ENCODE measurements at places on chromosomes 7 and 10.
A peak's percentile ranks its signal among the peaks of the same experiment; 100 is the strongest.

DNA sequence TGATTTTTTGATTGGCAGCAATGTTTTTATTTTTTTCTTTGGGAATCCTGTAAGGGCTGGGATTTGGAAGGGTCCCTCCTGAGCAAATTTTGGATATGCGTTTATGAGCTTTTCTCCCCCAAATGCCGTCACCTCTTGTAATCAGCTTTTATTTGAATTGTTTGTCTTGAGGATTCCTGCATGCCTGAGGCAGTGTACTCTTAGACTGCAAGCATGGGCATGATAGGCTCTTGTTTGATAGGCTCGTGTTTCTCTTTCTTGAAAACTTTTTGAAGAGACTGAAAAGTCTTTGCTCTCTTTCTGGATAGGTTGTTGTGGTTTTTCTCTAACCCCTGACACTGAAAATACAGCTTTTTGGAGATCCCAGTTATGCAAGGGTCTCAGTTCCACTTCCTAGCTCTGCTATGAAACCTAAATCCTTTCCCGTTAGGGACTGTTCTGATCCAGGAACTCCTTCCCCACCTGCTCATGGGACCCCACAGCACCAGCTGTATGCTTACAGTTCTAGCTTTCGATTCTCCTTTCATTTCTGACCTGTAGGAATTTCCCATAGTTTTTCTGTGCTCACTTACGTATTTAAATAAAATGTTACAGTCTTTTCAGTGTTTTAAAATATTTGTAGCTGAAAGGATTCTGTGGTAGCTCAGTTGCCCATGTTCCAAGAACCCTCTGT, 17.2 kb downstream of the TSPAN13 start:
- DNase-seq = no peak

GRCh38 chr7:98629001-98629431, 11.9 kb downstream of the NPTX2 start:
- DNase-seq = no peak

DNA sequence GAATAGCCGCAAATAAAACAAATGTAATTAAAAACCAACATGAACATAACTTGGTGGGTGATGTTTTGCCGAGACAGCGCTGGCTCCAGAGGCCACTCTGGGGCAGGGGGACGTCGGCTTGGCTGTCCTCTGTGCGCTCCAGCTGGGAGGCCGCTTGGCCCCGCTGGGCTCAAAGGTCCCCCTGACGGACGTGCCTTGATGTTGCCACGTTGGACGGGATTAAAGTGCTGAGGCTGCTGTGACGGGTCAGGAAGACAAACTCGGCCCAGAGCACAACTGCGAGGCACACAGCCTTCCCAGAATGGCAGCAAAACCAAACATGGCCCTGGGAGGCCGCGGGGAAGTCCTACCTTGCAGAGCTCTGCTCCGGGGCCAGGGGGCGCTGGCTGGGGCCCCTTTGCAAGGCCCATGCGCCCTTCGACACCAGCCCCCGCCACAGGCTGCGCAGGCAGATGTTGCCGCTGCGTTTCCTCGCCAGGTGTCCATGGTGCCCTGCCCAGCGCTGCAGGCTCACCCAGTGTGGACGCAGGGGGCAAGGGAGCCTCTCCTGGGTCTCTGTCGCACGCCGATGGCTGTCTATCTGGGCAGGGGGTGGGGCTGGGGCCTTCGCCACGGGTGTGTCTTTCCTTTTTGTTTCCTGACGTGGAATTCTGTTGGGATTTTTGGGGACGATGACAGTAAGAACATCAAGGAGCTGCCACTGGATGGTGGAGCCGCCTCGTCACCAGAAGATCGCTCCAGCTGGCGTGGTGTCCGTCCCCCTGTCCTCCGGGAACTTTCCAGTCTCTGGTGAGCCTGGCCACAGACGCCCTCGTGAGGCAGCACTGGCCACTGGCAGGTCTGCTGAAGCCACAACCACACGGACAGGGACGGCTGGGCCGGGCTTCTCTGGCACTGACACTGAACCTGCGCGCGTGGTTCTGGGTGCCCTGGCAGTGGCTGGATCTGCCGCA, 99.6 kb upstream of the DIP2C start:
- peak; percentile 55 for DNase-seq

DNA sequence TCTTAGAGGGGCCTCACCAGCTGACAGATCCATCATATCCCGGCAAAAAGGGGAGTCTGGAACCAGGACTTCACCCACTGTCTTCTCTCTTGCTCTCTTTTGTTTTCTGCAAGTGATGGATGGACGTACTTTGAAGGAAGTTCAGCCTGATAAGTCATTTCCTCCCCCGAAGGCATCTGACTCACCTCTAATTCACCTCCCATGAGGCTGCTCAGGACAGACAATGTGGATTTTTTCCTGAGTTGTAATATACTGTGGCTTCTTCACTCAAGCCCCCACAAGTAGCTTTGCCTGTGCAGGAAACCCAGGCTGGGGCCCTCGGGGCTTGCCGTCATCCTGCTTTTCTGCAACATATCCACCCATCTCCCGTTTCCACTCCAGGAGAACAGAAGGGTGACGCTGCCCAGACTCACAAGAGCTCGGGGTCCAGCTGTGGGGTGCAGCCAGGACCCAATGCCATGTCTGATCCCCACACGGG, 70.4 kb downstream of the ASB13 start:
- no peak for DNase-seq

DNA sequence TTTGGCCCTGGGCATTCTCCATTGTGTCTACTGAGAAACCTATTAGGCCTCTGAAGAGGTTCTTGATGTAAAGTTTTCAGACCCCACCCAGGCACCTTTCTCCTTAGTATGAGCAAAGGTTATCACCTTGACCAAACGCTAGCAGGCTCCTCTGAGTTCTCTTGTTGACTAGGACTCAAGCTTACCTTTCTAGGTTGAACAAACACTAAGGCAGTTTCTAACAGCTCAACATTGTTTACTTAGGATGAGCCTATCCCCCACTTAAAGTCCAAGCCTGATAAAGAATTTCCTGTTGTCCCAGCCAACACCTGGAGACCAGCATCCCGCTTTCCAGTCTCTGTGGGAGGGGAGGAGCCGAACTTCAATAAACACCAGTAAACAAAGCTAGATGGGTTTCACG, 26.3 kb upstream of the ITGB8 start:
- DNase-seq = no peak

- DNase-seq = no peak
Measured at GRCh38 chr10:124066126-124066700, 27.2 kb downstream of the CHST15 start.

DNA sequence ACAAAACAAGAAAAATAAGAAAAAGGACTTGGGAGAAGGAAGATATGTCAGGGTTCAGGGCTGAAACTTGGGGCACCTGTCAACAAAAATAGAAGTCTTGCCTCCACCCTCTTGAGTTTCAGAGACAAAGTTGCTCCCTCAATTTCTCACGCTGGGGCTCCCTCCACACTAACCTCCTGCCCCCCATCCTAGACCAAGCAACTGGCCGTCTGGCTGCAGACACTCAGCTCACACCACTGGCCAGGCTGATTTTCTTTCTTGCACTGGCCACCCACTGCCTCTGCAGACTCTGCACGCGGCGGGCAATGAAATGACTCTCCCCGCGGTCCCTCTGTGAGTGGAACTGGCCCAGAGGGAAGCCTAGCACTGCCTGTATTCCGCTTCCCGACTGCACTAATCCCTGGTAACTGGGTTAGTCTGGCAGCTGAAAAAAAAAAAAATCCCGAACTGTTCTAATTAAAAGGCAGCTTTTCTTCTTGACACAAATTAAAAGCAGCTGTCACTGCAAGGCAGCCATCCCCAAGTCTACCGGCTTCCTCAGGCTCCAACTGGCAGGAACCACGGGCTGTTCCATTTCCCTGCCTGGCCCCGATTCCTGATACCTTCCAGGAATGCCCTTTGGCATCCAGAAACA, 83.5 kb downstream of the SPDYE5 start:
- DNase-seq = no peak

GRCh38 chr7:23469150-23469960, 936 bp downstream of the IGF2BP3 start:
- DNase-seq = peak; percentile 33

- no peak for DNase-seq
Measured at GRCh38 chr7:148515728-148516695, 74.6 kb upstream of the C7orf33 start.

- no peak for DNase-seq
Measured at GRCh38 chr7:98797150-98797549, 72.7 kb downstream of the TMEM130 start.

GRCh38 chr10:122140461-122140902, 130.6 kb upstream of the BTBD16 start:
- DNase-seq = no peak

GRCh38 chr7:17142831-17143541, 155.5 kb upstream of the AHR start:
- DNase-seq = no peak

DNA sequence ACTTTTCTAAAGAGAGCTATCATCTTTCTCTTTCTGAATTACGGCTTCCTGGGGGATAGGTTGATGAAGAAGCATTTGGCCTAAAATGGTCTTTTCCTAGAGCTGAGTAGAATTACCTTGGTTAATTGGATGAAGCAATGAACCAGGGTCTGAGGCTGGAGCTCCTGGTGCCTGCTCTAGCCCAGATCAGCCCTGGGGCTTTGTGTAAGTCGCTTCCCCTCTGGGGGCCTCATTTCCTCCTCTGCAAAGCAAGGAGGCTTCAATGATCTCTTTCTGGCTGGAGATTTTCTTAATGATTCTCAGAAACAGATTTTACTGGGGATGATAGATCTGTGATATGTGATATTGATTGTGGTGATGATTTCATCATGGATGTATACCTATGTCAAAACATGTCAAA, 3.5 kb upstream of the CPA2 start:
- no peak for DNase-seq

DNA sequence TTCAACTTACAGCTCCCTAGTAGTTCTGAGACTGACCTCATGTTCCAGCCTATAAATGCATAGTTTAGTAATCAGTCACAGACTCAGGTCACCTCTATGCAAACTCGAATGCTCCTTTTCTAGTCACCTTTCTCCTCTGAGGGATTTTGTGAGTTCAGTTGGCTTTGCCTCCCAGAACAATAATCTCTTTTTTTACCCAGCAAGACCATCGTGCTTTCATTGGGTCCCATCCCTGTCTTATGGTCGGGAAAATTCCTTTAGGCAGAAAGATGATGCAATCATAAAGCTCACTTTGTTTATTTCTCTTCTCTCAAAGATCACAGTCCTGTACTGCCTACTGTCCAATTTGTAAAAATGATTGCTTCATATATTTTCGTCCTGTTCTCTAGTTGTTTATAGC, 38.4 kb downstream of the TWIST1 start:
- no peak for DNase-seq

- peak; percentile 38 for DNase-seq
Measured at GRCh38 chr7:20301311-20301939, 29.3 kb upstream of the ITGB8 start.

GRCh38 chr7:66886152-66886551, 34.9 kb upstream of the TMEM248 start:
- peak; percentile 50 for DNase-seq

DNA sequence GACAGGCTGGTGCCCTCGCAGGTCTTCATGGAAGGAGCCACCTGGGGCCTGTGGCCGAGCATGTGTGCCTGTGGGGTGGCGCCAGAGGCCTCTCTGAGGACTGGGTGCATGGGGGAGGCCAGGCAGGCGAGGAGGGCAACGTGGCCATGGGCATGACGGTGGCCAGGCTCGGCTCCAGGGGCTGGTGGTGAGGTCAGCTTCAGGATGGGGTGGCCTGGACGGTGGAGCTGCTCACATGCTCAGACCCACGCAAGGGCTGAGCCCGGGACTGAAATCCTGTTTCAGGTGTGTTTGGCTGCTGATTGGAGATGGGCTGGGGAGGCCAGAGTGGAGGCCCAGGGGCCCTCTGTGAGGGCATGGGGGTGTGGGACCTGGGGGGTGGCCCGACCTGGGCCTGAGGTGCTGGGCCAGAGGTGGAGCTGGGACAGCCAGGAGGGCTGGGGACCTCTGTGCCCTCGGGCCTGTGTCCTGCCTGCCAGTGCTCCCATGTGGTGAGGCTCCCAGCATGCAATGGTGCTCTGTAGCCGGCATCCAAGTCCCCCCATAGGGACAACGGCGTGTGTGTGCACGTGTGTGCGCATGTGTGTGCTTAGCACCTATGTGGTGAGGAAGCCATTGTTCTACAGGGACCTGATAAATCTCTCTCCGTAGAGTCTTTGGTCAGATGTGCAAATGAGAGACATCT, 71.1 kb downstream of the INPP5A start:
- no peak for DNase-seq

DNA sequence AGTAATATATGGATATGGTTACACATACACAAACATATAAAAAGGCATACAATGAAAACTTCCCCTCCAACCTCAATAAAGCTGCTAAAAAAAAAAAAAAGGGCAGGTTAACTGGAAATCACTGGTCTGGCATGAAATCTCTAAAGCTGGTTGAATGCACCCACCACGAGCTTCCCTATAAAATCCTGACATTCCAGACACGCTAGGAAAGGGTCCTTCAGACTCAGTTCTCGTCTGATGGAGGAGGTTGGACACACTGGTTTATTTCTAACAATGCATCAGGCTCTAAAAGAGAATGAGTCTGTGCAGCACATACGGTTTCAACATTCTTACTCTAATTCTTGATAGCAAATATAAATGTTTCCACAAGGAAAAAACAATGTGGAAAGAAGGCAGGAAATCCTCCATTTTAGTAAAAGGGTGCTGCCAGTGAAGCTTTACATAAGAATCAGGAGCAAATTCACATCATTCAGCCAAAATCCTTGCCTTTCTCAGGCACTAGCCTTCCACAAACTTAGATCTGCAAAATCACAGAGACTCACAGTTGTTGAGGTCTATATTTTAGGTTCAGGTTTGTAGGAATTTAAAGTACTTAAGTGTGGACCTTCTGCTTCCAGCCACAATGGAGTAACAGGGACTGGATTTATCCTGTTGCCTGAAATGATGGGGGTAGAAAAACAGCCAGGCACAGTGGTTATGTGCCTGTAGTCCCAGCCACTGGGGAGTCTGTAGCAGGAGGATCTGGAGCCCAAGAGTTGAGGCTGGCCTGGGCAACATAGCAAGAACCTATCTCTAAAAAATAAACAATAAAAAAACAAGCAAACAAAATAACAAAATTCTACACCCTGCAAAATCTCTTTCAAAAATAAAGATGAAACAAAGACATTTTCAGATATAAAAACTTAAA, 73.5 kb downstream of the CYTH3 start:
- DNase-seq = no peak

All from activated CD4-positive, alpha-beta T cell treated with anti-CD3 and anti-CD28 coated beads, Interleukin-2, Interleukin-6, amounts not matched to agents 100 ng/mL and 50 ng/mL, durations not matched to agents 16 hours and 8 hours (primary cell).